ENCODE measurements at places on chromosomes 2 and 18.

- no peak for DNase-seq
Observed at GRCh38 chr2:166032361-166032760, 78.8 kb upstream of the TTC21B start.

- DNase-seq: no peak
Observed at GRCh38 chr2:127859712-127860085, 1.7 kb upstream of the POLR2D start.

DNA sequence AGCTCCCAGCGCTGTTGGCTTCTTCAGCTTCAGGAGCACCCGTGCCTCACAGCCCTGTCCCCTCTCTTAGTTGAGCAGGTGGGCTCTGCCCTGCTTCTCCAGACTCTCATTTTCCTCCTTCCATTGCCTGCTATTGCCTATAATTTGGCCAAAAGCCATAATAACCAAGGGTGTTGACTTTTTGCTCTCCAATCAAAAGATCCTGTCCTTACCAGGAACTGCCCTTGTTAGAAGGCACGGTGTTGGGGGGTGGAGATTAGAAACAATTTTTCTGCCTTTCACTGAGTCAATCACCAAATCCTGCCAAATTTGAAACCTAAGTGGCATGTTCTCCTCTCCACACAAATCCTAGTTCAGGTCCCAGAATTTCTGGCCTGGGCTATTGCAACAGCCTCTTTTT lies 16.7 kb upstream of the PDIA6 start:
- no peak for DNase-seq

GRCh38 chr2:238986491-238987351 lies 138.8 kb downstream of the TWIST2 start:
- no peak for DNase-seq

- no peak for DNase-seq
Observed at GRCh38 chr2:229176136-229176535, 95.0 kb downstream of the PID1 start.

- DNase-seq: no peak
Observed at GRCh38 chr2:10527585-10527984, 79.5 kb upstream of the ODC1 start.

GRCh38 chr2:85741211-85741832 lies 12.5 kb upstream of the ATOH8 start:
- no peak for DNase-seq
